Activated T-cell treated with anti-CD3 and anti-CD28 coated beads for 24 hours (primary cell): ENCODE measurements at places on chromosomes 2 and 18.

DNA sequence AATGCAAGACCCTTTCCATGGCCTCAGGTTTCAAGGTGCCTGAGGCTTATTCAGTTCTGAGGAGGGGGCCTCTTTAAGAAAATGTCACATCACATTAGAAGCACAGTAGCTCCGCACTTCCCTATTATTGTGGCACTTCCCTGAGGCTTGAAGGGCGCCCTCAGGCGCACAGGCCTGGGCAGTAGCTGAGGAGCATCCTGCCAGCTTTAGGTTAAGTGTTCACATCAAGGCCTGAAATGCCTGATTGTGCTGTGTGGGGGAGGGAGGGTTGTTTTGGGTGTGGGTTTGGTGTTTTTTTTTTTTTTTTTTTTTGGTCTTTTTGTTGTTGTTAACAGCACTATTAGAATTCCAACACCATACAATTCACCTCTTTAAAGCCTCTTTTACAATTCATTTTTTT lies 107.9 kb downstream of the CABLES1 start:
- DNase-seq: no peak

GRCh38 chr2:57146951-57147350 lies 899.7 kb upstream of the VRK2 start:
- DNase-seq: no peak

GRCh38 chr2:113979191-113980128 lies 89.6 kb downstream of the ACTR3 start:
- DNase-seq: peak; percentile 68

DNA sequence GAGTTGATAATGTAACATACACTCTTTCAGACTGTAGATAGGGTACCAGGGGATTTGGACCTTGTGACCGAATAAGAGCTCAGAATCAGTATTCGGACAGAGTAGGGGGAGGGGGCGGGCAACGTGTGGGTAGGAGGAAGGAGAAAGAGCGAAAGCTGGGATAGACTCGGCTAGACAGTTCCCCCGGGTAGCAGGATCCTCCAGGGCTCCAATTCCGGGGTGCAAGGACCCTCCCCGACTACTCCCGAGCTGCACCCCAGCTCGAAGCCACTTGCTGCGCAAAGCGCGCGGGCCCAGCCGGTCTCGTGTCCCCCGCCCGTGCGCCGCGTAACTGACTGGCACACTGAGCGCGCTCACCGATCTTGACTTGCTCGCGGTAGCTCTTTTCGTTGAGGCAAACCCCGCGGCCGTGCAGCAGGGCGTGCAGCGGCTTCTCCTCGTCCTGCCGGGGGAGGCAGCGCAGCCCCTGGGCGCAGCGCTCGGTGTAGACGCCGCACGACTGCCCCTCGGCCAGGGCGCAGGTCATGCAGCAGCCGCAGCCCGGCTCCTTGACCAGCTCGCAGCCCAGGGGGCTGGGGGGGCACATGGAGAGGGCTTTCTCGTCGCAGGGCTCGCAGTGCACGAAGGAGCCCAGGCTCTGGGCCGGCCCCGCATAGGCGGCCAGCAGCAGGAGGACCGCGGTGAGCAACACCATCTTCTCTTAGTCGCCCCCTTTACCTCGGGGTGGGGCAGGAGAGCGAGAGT lies 1.1 kb downstream of the IGFBP5 start:
- DNase-seq: no peak

DNA sequence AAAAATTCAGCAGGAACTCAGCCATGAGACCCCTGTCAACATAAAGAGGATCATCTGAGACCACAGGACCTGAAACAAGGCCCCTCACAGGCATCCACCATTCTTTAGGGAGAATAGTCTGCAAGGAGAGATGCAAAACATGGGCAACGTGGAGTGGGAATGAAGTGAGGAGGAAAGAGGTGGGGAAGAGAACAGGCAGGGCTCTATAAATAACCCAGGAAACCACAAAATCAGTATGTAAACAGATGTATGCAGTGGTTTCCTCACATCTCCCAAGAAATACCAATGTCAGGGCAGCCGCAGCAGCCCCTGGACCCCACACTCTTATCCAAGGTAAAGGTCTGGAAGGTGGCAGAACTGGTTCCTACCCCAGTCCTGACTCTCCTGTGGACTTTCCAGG lies 168.5 kb downstream of the EN1 start:
- no peak for DNase-seq

GRCh38 chr2:24304098-24304497 lies 56.2 kb downstream of the ITSN2 start:
- no peak for DNase-seq

GRCh38 chr2:229783108-229783721 lies 68.9 kb upstream of the DNER start:
- DNase-seq: no peak

GRCh38 chr2:9142551-9143263 lies 63.9 kb upstream of the ASAP2 start:
- peak; percentile 85 for DNase-seq

- no peak for DNase-seq
These were observed 33.2 kb downstream of the ADCY3 start for GRCh38 chr2:24886691-24887304.

DNA sequence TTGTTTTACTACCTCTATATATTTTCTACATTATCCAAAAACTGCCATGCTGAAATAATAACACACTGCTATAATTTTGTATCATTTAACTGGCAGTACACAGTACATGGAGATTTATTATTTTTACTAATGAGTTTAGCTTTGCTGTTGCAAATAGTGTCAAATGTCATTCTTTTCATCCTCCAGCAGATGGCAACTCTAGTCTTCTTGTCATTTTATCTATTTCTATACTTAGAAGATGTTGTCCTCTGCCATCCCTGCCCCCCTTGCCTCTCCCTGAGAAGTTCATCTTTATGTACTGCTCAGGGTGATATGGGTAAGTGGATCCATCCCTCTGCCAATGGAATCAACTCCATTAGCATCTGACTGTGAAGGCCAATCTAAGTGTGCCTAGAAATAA lies 21.7 kb upstream of the LRRTM1 start:
- no peak for DNase-seq

GRCh38 chr2:101770726-101771125 lies 73.2 kb downstream of the MAP4K4 start:
- no peak for DNase-seq

GRCh38 chr2:120679526-120679925 lies 56.1 kb upstream of the GLI2 start:
- DNase-seq: no peak

- no peak for DNase-seq
These were observed 39.9 kb downstream of the RPL37A start for GRCh38 chr2:216538538-216538937.

DNA sequence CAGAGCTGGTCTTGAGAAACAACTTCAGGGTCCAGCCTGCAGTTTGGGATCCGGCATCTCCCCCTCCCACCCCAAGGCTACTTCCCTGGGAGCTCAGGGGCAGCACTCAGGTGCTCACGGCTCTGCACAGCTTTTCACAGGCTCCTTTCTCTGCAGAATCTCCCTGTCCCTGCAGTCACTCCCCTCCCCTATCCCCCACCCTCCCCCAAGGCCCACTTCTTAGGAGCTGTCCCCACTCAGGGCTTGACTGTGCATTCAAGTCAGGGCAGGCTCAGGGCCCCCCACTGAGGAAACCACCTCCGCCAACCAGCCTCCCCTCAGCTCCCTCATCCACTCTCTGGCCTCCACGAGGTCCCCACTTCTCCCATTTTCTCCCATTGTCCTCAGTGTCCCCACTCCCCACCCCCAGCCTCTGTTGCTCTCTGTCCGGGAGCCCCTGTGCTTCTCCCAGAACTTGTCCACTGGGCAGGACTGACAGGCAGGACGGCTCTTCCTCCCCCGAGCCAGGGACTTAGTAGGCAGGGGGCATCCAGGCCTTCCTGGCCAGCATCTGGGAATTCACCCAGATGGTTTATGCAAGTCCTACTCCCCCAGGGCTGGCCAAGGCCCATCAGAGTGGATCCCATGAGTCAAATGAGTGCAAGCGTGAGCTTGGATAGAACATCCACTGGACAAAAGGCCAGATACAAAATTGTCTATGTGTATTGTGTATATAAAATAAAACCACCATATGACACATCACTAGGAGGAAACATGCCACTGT lies 7.6 kb downstream of the NMUR1 start:
- no peak for DNase-seq

DNA sequence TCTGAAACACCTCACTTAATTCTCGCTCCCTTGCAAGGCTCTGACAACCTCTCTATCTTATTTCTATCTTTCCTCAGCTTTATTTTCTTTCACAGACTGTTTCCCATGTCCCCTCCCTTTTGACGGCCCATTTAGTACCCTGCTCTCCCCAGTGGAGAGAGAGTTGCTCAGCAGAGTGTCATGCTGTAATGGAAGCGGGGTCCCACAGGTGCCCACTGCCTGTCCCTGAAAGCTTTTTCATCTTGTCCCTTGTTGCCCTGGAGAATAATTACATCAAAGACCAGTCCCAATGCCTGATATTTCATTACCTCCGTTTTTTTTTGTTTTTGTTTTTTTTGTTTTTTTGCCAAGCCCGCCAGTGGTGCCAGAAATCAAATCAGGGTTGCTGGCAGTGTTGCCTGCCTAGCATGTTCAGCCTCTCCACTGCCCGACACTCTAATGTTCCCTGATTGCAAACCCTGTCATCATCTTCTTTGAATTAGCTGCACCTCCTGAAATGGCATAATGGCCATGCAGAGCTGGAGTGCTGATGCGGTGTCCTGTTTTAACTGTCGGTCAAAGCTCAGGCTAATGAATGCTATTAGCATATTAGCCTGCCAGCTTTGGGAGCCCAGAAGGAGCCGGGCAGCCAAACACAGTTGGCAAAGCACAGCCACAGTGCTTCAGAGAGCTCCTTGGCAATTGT lies 71.2 kb upstream of the CAVIN2 start:
- DNase-seq: no peak

DNA sequence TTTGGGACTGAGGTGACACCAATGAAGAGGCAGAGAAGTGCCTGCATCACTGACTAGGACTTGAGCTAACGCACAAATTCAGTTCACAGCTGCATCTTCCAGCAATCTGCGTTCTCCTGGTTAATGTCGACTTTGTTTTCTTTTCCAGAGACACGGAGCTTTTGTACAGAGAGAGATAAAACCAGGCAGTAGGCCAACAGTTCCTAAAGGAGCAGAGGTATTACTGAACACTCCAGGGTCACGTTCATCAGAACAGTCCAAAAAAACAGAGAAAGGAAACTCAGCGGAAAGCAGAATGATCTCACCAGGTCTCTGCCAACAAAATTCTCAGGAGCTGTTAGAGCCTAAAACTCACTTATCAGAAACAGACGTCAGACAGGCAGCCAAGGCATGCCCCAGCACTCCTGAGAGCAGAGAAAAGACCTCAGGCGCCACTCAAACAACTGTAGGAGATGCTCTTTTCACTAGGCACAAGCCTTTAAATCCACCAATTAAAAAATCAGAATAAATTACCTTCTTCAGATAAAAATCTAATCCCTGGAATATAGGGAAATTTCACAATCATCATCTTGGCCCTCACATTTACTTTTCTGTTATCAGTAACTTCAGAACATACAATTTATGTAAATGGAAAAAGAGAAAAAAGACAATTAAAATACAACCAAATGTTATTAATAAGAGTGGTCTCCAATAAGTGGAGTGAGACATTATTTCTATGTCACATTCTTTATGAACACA lies 95.9 kb upstream of the SPTBN1 start:
- no peak for DNase-seq

- no peak for DNase-seq
These were observed 143.5 kb upstream of the LMAN1 start for GRCh38 chr18:59502274-59503175.

DNA sequence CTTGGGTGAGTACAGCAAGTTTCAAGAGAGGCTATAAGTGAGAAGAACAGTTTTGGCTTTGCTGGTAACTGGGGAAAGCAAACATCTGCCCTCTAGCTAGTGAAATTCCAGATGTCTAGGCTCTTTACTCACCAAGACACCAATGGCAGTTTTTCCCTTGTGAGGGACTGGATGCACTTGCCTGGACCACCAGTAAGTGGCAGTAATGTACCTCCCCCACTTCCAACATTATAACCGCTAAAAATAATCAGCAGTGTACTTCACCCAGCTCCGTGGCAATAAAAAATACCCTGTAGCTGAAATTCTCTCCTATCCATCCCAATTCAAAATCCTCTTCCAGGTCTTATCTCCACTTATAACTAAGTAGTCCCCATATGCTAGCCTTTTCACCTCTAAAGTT lies 383.9 kb downstream of the ARHGAP15 start:
- DNase-seq: no peak

DNA sequence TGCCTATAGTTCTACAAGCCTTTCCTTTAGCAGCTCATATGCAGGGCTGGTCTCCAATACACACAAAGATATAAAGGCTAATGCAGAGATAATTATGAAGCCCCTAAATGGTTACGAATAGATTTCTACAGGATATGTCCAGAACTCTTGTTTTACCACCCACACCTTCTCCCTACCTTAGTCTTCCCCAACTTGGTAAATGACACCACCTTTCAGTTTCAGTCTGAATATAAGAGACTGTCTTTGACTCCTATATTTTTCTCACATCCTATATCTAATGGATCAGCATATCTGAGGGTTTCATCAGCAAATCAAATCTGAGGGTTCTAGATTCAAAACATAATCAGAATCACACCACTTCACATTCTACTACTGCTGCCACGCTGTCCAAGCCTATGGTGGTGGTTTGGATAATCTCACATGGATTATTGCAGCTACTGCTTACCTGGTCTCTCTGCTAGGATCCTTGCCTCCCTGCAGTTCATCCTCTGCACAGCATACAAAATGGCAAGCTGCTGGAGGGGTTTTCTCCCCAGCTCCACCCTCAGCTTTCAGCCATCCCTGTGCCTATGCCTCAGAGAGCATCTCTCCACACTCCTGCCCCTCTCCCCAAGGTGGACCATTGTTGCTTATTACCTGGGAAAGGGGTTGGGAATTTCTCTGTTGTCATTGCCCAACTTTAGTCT lies 178.0 kb upstream of the SPOPL start:
- no peak for DNase-seq

GRCh38 chr2:138298120-138298814 lies 203.3 kb upstream of the SPOPL start:
- DNase-seq: no peak

GRCh38 chr18:2535419-2535910 lies 35.8 kb downstream of the METTL4 start:
- no peak for DNase-seq
